ENCODE measurements at places on chromosomes 16 and 17.

- no peak for DNase-seq
Observed at GRCh38 chr17:37059493-37059892, 110.7 kb downstream of the AATF start.

- DNase-seq, result no peak
Observed at GRCh38 chr16:11291091-11291703, 10.1 kb upstream of the PRM1 start.

- no peak for DNase-seq
Observed at GRCh38 chr16:48526958-48527331, 83.0 kb downstream of the N4BP1 start.

DNA sequence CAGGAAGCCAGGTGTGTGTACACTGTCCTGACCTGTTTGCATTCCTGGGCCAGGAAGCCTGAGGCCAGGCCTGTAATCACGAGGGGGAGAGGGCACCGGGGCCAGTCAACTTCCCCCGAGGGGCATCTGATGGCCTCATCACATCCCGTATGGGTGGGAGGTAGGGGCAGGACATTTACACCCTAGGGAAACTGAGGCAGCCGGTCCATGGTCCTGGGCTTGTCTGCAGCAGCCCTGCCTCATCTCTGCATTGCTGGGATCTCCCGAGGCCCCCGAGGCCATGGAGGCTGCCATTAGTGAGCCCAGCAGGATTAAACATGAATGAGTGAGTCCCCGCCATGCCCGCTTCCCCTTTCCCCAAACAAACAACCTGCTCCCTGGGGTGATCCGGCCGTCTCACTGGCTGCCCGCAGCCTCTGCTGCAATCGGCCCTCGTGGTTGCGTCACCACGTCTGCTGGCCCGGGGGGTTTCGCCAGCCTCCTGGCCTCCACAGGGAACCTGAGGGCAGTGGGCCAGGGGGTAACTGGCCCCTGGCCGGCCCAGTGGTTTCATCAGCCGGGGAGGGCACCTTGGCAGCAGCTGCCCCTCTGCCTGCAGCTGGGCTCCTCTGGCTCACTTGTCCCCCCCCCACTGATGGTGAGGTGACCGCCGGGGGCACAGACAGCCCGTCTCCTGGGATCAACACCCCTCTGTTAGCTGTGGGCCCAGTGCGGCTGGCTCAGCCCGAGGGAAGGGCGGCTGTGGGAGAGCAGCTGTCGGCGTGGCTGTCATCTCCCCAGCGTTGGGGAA, 88.3 kb upstream of the GSE1 start:
- no peak for DNase-seq

Data from AG09319 (cell line).